Camera-type eye (tissue), 1 donor: ENCODE measurements at places on chromosomes 1 and 21. TPM values are rescaled to one million over a fixed set of nuclear protein-coding genes. Genes with fewer than 3 reads are reported as not detected.

The CD247 gene
- 0.77 TPM for total RNA-seq

The NTMT2 gene
- 0.99 TPM for total RNA-seq

The PTGS2 gene
- 9.1 TPM for total RNA-seq

The OR2M3 gene
- total RNA-seq, result not detected

The IRF6 gene
- 7.8 TPM for total RNA-seq

The DRAXIN gene
- total RNA-seq, result 4.7 TPM

The FAM110D gene
- 0.60 TPM for total RNA-seq

The S100A5 gene
- total RNA-seq, result not detected

The AK4 gene
- 16.9 TPM for total RNA-seq

The CROCC gene
- total RNA-seq, result 81.3 TPM

The LRRIQ3 gene
- 1.4 TPM for total RNA-seq
